ENCODE measurements at places on chromosomes 7 and 10.

- DNase-seq, result no peak
These were observed 22.0 kb upstream of the LMTK2 start for GRCh38 chr7:98084631-98085030.

- no peak for DNase-seq
These were observed 14.4 kb downstream of the NPSR1 start for GRCh38 chr7:34672430-34672829.

- no peak for DNase-seq
These were observed 190.4 kb downstream of the SKIDA1 start for GRCh38 chr10:21334891-21335696.

DNA sequence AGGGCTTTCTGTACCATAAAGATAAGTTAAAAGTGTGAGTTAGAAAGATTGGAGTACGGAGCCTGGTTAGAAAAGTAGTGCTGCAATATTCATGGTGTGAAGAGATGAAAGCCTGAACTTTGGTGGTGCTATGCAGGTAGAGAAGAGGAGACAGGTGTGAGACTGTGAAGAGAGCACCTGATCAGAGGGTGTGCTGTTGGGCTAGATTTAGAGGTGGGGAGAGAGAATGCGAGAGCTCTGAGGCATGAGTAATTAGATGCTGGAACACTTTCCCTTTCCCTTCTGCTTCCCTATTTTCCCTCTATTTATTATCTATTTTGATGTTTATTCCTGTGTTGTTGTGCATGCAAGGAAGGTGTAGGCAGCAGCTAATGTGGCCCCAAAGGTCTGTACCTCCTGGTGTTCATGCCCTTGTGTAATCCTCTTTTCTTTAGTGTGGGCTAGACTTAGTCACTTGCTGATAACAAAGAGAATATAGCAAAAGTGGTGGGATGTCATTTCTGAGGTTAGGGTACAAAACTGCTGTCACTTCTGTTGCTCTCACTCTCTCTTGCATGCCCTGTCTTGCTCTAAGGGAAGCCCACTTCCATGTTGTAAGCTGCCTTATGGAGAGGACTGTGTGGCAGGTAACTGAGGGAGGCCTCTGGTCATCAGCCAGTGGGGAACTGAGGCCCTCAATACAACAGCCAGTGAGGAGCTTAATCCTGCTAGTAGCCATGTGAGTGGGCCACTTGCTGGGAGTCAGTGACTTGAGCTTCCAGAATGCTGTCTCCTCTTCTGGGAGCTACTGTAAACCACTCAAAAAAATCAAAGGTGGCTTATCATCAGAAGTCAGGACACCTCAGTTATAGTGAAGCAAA lies 2.6 kb upstream of the ATXN7L1 start:
- DNase-seq, result no peak

DNA sequence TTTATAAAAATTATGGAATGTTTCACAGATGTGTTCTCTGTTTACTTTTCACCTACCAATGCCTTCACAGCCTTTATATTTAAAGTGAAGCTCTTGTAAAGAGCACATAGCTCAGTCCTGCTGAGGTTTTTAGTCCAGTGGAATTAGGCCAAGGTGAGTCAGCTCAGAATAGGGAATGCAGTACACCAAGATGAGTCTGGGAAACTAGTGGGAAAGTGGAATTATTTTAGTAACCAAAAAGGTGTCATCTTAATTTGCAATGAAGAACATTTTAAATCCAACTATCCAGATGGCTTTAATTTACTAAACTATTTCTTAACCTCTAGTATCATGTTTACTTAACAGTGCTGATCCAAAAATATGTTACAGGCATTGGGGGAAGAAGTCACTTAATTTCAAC lies 236.3 kb upstream of the CTBP2 start:
- DNase-seq, result no peak

Data from pons (tissue), 1 donor.